ENCODE measurements at places on chromosomes 4 and X. TPM values are rescaled to one million over a fixed set of nuclear protein-coding genes. Genes with fewer than 3 reads are reported as not detected.
A peak's percentile ranks its signal among the peaks of the same experiment; 100 is the strongest.

The FAM241A gene
- 0.14 TPM for total RNA-seq

The ZNF711 gene
- 15.2 TPM for total RNA-seq

The LAMP2 gene
- 13.7 TPM for total RNA-seq

The OPHN1 gene
- not detected for total RNA-seq

The MID1 gene
- 0.04 TPM for total RNA-seq

The SCARB2 gene
- 6.8 TPM for total RNA-seq

The DUX4 gene
- not detected for total RNA-seq

The EMCN gene
- not detected for total RNA-seq

The EGF gene
- not detected for total RNA-seq

The MAGEA2 gene
- not detected for total RNA-seq

The DCAF16 gene
- 54.0 TPM for total RNA-seq

The MAP3K15 gene
- not detected for total RNA-seq

The PDZD4 gene
- not detected for total RNA-seq

The ADGRL3 gene
- total RNA-seq = not detected

DNA sequence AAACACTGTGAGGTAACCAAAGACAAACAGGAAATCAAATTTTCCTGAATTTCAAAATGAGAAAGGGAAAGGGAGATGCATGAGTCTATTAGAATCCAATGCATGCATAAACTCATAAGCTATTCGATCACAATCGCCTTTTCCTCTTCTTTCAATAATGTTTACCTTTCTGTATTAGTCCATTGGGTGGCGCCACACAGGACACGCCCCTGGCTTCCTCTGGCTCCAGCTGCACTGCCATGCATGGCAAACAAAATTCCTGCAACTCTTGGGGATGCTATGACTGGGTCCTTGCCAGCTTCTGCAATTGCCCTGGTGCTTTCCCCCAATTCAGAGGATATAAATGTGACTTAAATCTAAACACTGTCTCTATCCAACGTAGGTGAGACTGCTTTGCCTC is 424.5 kb upstream of the PCDH7 start:
- no peak for DNase-seq

- DNase-seq = no peak
These were observed 46.0 kb upstream of the ATP8A1 start for GRCh38 chr4:42702895-42703294.

DNA sequence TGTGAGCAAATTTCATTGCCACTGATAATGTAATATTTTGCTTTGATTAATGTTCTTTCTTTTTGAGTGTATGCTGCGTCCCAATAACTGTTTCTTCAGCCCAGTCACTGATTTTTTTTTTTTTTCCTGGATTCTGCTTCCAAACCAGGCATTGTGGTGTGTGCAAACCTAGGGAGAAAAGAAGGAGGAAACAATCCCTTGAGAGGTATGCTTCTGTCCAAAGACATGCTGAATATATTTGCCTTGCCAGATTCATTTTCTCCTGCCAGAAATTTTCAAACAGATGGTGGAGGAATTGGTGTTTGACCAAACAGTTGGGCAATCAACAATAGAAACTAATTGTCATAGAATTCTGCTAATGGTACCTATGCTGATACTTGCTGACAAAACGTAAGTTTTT is 753.6 kb downstream of the RPA4 start:
- no peak for DNase-seq

- no peak for DNase-seq
These were observed 14.9 kb downstream of the USP26 start for GRCh38 chrX:133081990-133082389.

DNA sequence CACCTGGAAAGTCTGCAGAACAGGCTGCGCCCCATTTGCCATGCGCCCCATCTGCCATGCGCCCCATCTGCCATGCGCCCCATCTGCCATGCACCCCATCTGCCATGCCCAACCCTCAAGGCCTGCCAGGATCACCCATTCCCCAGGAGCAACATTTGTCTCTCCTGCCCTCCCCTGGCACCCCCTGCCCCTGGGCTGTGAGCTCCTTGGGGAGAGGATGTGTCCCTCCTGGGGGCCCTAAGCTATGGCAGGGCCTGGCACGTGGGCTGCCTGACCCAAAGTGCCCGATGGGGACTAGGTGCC is 82.6 kb downstream of the FAM53A start:
- no peak for DNase-seq

DNA sequence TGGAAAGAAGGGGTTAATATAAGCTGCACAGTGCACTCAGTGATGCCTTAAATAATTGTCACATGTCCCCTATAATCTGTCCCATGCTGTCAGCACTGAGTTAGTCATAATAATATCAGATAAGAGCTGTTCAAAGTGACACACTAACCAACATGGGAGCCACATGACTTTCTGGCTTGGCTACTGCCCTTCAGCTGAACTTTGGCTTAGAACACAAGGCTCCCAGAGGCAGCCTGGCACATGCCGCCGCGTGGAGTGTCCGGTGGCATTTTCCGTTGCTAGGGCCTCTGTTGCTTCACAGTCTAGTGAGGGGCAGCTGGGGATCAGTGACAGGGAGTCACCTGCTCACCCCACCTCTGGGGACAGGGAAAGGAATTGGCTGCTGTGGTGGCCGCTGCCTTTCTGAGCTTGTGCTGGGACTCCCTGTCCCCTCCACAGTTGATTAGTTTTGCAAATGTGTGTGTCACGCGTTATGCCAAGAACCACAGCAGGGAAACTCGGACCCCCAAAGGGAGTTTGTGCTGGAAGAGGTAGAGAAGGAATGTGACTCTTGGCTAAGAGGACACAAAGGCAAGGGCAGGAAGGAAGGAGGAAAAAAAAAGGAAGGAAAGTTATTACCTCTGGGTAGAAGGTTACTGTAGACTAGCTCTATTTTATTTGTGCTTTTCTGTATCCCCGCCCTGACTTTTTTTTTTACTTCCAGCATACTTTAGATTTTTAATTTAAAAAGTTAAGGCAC is 41.1 kb upstream of the PPARGC1A start:
- DNase-seq = no peak

GRCh38 chr4:40850496-40850895 is 100.7 kb downstream of the NSUN7 start:
- no peak for DNase-seq

DNA sequence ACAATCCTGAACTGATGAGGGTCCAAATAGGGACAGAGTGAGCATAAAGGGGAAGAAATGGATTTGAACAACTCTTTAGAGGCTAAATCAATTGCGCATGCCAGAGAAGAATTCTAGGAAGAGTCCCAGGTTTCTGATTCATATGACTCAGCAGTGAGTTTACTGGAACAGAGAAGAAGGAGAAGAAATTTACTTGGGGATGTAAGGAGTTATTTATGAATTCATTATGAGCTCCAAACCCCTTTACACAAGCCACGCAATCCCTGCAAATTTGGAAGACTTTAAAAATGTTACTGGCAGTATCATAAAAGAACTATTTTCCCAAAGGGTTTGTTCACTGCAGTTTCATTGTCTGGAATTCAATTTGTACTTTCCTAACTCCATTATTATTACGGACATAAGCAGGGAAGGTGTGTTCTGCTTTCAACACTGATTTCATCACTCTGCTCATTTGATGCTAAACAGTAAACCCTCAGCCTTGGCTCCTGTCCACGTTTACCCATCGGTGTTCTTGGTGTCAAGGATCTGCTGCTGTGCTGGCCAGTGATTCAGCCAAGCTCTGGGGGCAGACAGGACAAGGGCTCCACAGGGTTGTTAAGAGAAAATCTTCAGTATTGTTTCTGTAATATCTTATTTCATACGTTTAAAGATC is 273.7 kb downstream of the HNRNPD start:
- no peak for DNase-seq

DNA sequence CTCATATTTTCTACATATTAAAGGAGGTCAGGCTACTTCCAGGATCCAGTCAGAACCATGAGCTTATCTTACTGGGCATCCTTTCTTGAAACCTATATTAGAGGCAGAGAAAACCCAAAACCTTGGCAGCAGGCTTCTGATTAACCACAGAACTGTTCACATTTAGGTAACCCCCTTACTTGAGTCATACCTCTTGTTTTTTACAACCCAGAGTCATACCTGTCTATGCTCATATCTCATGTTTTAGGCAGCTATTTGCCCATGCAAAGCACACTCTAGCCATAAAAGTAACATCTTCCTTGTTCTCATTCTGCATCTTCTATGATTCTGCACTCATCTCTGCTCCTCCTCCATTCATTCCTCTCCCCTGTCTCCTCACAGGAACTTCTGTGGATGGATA is 138.0 kb upstream of the SMIM31 start:
- DNase-seq = no peak

DNA sequence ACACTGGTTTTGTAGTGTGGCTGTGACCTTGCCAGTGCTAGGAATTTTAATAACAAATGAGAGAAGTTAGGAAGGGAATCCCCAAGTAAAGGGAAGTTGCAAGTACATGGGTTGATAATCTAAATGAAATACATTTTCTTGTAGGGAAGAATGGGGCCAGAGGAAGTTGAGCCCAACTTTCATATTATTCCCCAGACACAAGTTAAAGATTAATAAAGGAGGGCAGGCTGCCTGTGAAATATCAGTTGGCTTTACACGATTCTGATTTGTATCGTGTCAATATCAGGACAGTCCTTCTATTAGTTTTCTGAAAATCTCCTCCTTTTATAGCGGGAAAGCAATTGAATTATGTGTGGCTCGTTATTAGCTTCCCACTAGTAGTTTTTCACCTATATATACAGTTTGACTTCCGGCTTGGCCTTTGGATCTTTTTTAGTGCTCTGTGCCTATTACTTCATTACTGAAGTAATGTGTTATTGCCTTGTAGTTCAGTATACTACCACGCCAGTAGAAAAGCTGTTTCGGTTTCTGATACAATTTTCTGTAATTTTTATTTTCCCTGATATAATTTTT is 1.7 kb downstream of the PDLIM5 start:
- peak; percentile 46 for DNase-seq

GRCh38 chr4:123952530-123953274 is 556.1 kb downstream of the SPRY1 start:
- no peak for DNase-seq

GRCh38 chr4:85268188-85268587 is 206.8 kb upstream of the ARHGAP24 start:
- DNase-seq = no peak

GRCh38 chr4:143921181-143921580 is 15.8 kb upstream of the GYPE start:
- no peak for DNase-seq

- no peak for DNase-seq
These were observed 28.2 kb upstream of the SPATA4 start for GRCh38 chr4:176223561-176223960.

- DNase-seq = no peak
These were observed 66.6 kb downstream of the ATXN3L start for GRCh38 chrX:13253223-13253622.

GRCh38 chrX:31154946-31155345 is 83.1 kb upstream of the FTHL17 start:
- DNase-seq = no peak

DNA sequence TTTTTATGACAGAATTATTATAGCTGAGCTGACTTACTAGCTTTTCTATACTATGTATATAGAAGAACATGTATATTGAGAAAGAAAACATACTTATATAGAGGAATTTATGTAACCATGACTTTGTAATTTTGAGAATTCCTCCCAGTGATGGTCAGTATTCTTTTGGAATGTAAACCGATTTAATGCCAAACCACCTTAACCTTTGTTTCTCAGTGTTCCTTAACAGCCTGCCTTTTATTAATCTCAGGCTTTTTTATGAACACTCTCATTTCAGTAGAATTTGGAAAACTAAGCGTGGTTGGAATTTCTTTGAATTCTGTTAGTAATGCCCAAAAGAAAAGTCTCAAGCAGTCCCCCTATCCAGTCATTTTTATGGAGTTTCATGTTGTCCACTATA is 47.0 kb downstream of the MOSPD2 start:
- no peak for DNase-seq

DNA sequence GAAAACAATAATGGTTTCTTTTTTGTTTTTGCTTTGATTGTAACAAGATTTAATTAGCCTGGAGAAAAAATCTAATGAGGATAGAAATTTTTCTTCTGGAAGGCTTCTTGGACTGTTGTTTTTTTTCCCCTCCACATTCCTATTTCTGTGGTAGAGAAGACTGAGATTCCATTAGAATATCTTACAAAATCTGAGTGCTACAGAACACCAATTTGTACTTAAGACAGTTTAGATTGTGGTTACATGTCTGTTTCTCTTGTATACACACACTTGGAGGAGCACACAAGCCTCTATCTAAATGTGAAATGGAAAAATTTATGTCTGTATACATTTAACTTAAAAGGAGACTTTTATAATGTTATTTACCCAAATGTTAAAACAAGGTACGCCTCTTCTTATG is 176.9 kb upstream of the ARSJ start:
- DNase-seq = no peak

- DNase-seq = no peak
These were observed 30.3 kb downstream of the AADAT start for GRCh38 chr4:170059421-170059820.

DNA sequence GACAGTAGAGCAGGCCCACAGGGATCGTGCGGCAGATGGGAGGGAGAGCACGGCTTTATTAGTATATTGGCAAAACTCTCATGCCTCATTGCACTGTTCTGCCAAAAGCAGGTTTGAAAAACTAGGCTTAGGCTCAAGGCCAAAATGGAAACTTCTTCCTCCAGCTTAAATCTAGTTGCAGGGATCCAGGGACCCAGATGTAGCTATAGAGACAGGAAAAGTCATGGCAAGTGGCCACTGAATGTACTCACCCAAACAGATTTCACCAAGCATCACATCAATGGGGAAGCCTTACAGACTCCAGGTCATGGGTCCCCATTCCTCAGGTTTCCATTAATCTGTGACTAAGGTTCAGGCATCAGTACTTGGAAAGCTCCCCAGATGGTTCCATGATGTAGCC is 149.2 kb downstream of the STK32B start:
- DNase-seq = no peak

DNA sequence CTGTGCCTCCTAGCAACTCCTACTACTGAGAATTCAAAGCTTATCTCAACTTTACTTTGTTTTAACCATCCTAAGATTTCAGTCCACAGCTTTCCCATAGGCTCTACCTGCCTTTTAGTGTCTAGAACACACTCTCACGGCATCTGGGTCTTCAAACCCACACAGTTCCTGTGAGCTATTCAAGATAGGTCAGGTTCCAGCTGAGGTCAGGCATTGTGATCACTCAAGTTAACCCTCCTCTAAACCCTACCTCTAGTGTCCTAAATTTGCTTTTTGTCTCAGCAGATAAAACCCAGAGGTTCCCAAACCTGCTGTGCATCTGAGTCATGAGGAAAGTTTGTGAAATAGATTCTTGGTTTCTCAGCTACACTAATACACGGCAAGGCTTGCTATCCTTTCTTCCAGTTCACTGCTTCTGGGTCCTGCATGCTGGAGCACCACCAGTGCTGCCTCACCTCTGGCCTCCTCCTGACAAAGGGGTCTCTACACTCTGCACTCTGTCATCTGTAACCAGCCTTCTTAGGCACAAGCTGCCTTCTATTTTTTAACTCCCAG is 324.6 kb upstream of the MAGEB2 start:
- DNase-seq = no peak

- DNase-seq = no peak
These were observed 96.5 kb downstream of the RNF150 start for GRCh38 chr4:141036786-141037185.

GRCh38 chrX:149286940-149287349 is 218.2 kb downstream of the IDS start:
- peak; percentile 85 for DNase-seq

- DNase-seq = no peak
These were observed 396.8 kb downstream of the TRAM1L1 start for GRCh38 chr4:116688536-116688935.

GRCh38 chr4:34108391-34108790 is 2135.9 kb downstream of the ARAP2 start:
- no peak for DNase-seq

GRCh38 chr4:185285632-185286393 is 76.4 kb downstream of the SNX25 start:
- no peak for DNase-seq
